PC-9 (cell line): ENCODE measurements at places on chromosomes 12 and 14. TPM values are rescaled to one million over a fixed set of nuclear protein-coding genes. Genes with fewer than 3 reads are reported as not detected.

RNASE1 gene
- total RNA-seq: 32.2 and 47.4 TPM in 2 replicates

IFNG-AS1 gene
- not detected in 2 replicates for total RNA-seq

RNF10 gene
- 196 and 241 TPM in 2 replicates for total RNA-seq

MEG3 gene
- total RNA-seq: not detected in 2 replicates

NGB gene
- not detected in 2 replicates for total RNA-seq

ALX1 gene
- not detected in 2 replicates for total RNA-seq

MANSC4 gene
- total RNA-seq: not detected in 2 replicates

SLC25A47 gene
- not detected in 2 replicates for total RNA-seq

DEPDC4 gene
- 1.8 and 2.9 TPM in 2 replicates for total RNA-seq

PPM1A gene
- total RNA-seq: 60.9 and 62.2 TPM in 2 replicates

EXOC3L4 gene
- total RNA-seq: 0.38 and 1.7 TPM in 2 replicates

EPYC gene
- not detected in 2 replicates for total RNA-seq

EGLN3 gene
- total RNA-seq: 22.6 and 23.6 TPM in 2 replicates

SMIM10L1 gene
- total RNA-seq: 7.9 and 10.8 TPM in 2 replicates

LTBR gene
- total RNA-seq: 178 and 185 TPM in 2 replicates

CNOT2 gene
- 57.9 and 85.4 TPM in 2 replicates for total RNA-seq

COX8C gene
- total RNA-seq: not detected in 2 replicates

CCNB1IP1 gene
- total RNA-seq: 30.8 and 34.0 TPM in 2 replicates

SPTB gene
- total RNA-seq: 0.50 and 1.5 TPM in 2 replicates

GLIPR1L2 gene
- total RNA-seq: 0.30 TPM in 1 of 2 replicates, not detected in the other

CEBPE gene
- total RNA-seq: not detected in 2 replicates

HSPB8 gene
- total RNA-seq: 4.8 and 6.0 TPM in 2 replicates

MIP gene
- not detected in 2 replicates for total RNA-seq

SLC10A1 gene
- not detected in 2 replicates for total RNA-seq

STYK1 gene
- total RNA-seq: 7.8 and 16.9 TPM in 2 replicates

RNASE8 gene
- total RNA-seq: not detected in 2 replicates

NRL gene
- total RNA-seq: 1.2 and 2.3 TPM in 2 replicates

COX6A1 gene
- total RNA-seq: 433 and 556 TPM in 2 replicates

BDKRB2 gene
- 0.28 and 0.43 TPM in 2 replicates for total RNA-seq

MFAP5 gene
- 14.6 and 18.9 TPM in 2 replicates for total RNA-seq

CLEC6A gene
- total RNA-seq: not detected in 2 replicates

GLS2 gene
- 1.3 and 2.9 TPM in 2 replicates for total RNA-seq

PLEKHH1 gene
- 13.6 and 18.5 TPM in 2 replicates for total RNA-seq

OR6C6 gene
- not detected in 2 replicates for total RNA-seq

ZDHHC22 gene
- not detected in 2 replicates for total RNA-seq

SLC35E3 gene
- total RNA-seq: 8.9 and 10.7 TPM in 2 replicates

C12orf60 gene
- total RNA-seq: 3.3 and 4.0 TPM in 2 replicates

CLEC1B gene
- not detected in 2 replicates for total RNA-seq

SERPINA5 gene
- total RNA-seq: not detected in 2 replicates

PRORP gene
- total RNA-seq: 18.2 and 24.7 TPM in 2 replicates

CLEC12A gene
- total RNA-seq: 0.55 and 1.0 TPM in 2 replicates

AQP6 gene
- not detected in 2 replicates for total RNA-seq

PRKAG1 gene
- total RNA-seq: 48.8 and 53.6 TPM in 2 replicates

MMP17 gene
- total RNA-seq: 3.3 and 5.4 TPM in 2 replicates
